ENCODE measurements at places on chromosomes 7 and 10.

GRCh38 chr7:157817433-157817832, 480.6 kb downstream of the DNAJB6 start:
- no peaks in the 10 kb centered on the region for H3K4me1 ChIP-seq
- H3K27ac ChIP-seq, result no peak overlapping the region
- H3K36me3 ChIP-seq, result no peaks in the 10 kb centered on the region
- no peak overlapping the region for H3K4me3 ChIP-seq

- no peak overlapping the region for H3K27ac ChIP-seq
- no peaks in the 10 kb centered on the region for H3K27me3 ChIP-seq
- H3K36me3 ChIP-seq, result no peaks in the 10 kb centered on the region
- no peak for DNase-seq
Observed at GRCh38 chr10:21207852-21208646, 310.9 kb upstream of the NEBL start.

- no peak overlapping the region for H3K4me3 ChIP-seq
- H3K27me3 ChIP-seq, result no peaks in the 10 kb centered on the region
- no peaks in the 10 kb centered on the region for H3K4me1 ChIP-seq
- H3K36me3 ChIP-seq, result no peaks in the 10 kb centered on the region
Observed at GRCh38 chr10:108789919-108790318, 1133.4 kb downstream of the XPNPEP1 start.

GRCh38 chr7:101838837-101839483, 21.5 kb downstream of the CUX1 start:
- H3K4me1 ChIP-seq, result no peaks in the 10 kb centered on the region
- H3K27me3 ChIP-seq, result no peaks in the 10 kb centered on the region
- no peaks in the 10 kb centered on the region for H3K36me3 ChIP-seq

GRCh38 chr7:70303309-70303708, 705.0 kb downstream of the AUTS2 start:
- H3K4me1 ChIP-seq, result no peaks in the 10 kb centered on the region
- DNase-seq, result no peak
- no peaks in the 10 kb centered on the region for H3K27me3 ChIP-seq
- H3K36me3 ChIP-seq, result no peaks in the 10 kb centered on the region
- H3K4me3 ChIP-seq, result no peak overlapping the region

DNA sequence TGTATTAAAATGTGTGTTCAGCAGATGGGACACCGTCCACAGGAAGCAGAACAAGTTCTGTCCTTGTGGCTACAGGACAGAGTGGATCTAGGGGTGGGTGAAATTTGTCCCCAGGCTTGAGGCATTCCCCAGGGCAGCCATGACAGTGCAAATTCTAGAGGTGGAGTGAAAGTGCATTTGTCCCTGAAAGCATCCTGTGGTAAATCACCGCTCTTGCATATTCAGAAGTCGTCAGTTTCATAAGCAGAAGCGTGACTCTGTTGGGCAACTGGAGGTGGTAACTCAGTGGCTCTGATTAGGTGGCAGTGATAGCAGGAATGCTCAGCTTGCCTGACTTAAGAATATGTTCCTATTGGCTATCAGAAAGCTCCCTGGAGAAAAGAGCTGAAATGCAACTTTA, 96.6 kb downstream of the SNX10 start:
- no peak overlapping the region for H3K27ac ChIP-seq
- H3K36me3 ChIP-seq, result no peaks in the 10 kb centered on the region
- H3K27me3 ChIP-seq, result peaks cover 25% of the 10 kb centered on the region
- no peaks in the 10 kb centered on the region for H3K4me1 ChIP-seq
- no peak for DNase-seq

- no peaks in the 10 kb centered on the region for H3K36me3 ChIP-seq
- H3K27me3 ChIP-seq, result no peaks in the 10 kb centered on the region
- no peak overlapping the region for H3K4me3 ChIP-seq
- DNase-seq, result no peak
- peaks cover 36% of the 10 kb centered on the region for H3K4me1 ChIP-seq
Observed at GRCh38 chr7:94420328-94420727, 25.6 kb downstream of the COL1A2 start.

- 0 out of 2 replicates have a peak, but pooled peaks cover 3% of the 10 kb centered on the region for H3K27me3 ChIP-seq
- H3K4me1 ChIP-seq, result no peaks in the 10 kb centered on the region
- no peak overlapping the region for H3K4me3 ChIP-seq
- no peak overlapping the region for H3K27ac ChIP-seq
Observed at GRCh38 chr10:125337510-125337909, 177.1 kb upstream of the CTBP2 start.

DNA sequence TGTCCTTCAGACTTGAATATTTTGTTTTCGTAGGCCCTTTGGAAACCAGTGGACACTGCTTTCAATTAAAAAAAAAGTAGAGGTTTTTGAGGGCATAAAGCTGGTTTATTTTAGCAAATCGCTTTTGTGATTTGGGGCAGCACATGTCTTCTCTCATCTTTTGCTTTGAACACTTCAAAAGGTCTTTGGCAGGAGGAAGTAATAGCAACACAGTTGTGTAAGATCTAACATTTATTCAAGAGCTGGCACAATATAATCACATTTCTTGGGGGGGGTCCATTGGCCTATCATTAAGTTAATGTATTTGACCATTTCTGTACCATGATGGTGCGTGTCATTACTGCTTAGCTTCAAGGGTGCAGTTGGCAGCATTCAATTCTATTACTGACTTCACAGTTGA, 42.4 kb downstream of the DYNC1I1 start:
- H3K27ac ChIP-seq, result no peak overlapping the region
- no peaks in the 10 kb centered on the region for H3K27me3 ChIP-seq
- no peaks in the 10 kb centered on the region for H3K4me1 ChIP-seq
- no peaks in the 10 kb centered on the region for H3K36me3 ChIP-seq
- H3K4me3 ChIP-seq, result no peak overlapping the region

- DNase-seq, result no peak
- H3K4me1 ChIP-seq, result no peaks in the 10 kb centered on the region
- no peak overlapping the region for H3K4me3 ChIP-seq
- no peak overlapping the region for H3K27ac ChIP-seq
- no peaks in the 10 kb centered on the region for H3K27me3 ChIP-seq
Observed at GRCh38 chr10:54585572-54585971, 215.5 kb downstream of the PCDH15 start.

- peaks cover 17% of the 10 kb centered on the region for H3K36me3 ChIP-seq
- peaks cover 16% of the 10 kb centered on the region for H3K4me1 ChIP-seq
- H3K27ac ChIP-seq, result no peak overlapping the region
Observed at GRCh38 chr10:73043319-73043718, 53.3 kb downstream of the P4HA1 start.

GRCh38 chr10:20988357-20988983, 91.4 kb upstream of the NEBL start:
- no peak overlapping the region for H3K4me3 ChIP-seq
- no peaks in the 10 kb centered on the region for H3K27me3 ChIP-seq
- H3K27ac ChIP-seq, result no peak overlapping the region
- no peak for DNase-seq

- DNase-seq, result no peak
- H3K27ac ChIP-seq, result no peak overlapping the region
- H3K4me1 ChIP-seq, result no peaks in the 10 kb centered on the region
Observed at GRCh38 chr7:50147951-50148808, 55.1 kb upstream of the ZPBP start.

- no peak overlapping the region for H3K27ac ChIP-seq
- H3K36me3 ChIP-seq, result no peaks in the 10 kb centered on the region
- no peak overlapping the region for H3K4me3 ChIP-seq
- peaks cover 5% of the 10 kb centered on the region for H3K4me1 ChIP-seq
Observed at GRCh38 chr10:120949609-120950031, 98.5 kb downstream of the WDR11 start.
